ENCODE measurements at places on chromosomes 4 and X. TPM values are rescaled to one million over a fixed set of nuclear protein-coding genes. Genes with fewer than 3 reads are reported as not detected.

- H3K27ac ChIP-seq = no peak overlapping the region
- no peaks in the 10 kb centered on the region for H3K4me1 ChIP-seq
- H3K4me3 ChIP-seq = no peak overlapping the region
- no peaks in the 10 kb centered on the region for H3K27me3 ChIP-seq
- no peaks in the 10 kb centered on the region for H3K36me3 ChIP-seq
- DNase-seq = no peak
Measured at GRCh38 chr4:100828986-100829685, 311.3 kb upstream of the EMCN start.

GRCh38 chrX:71245159-71245558 lies 8.8 kb downstream of the ZMYM3 start:
- no peak overlapping the region for H3K27ac ChIP-seq
- H3K27me3 ChIP-seq = no peaks in the 10 kb centered on the region
- H3K4me1 ChIP-seq = no peaks in the 10 kb centered on the region
- H3K36me3 ChIP-seq = no peaks in the 10 kb centered on the region
- H3K4me3 ChIP-seq = no peak overlapping the region

SYP gene
- 4.4 TPM for total RNA-seq

DNA sequence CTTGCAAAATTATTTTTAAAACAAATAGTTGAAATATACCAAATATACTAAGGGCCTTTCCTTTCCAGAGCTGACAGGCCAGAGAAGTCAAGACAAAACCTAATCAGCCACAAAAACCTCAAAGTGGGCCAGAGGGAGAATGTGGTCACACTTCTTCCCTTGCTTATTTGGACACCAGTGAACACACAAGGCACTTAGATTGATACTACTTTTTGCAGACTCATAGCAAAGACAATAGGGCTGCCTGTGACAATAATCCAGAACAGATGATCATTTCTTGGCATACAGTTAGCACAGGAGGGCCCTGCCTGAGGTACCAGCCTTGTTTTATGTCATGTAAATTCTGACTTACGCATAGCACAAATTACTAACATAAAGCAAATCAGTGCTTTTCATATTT lies 215.7 kb upstream of the NEIL3 start:
- no peaks in the 10 kb centered on the region for H3K4me1 ChIP-seq
- no peak overlapping the region for H3K27ac ChIP-seq
- H3K36me3 ChIP-seq = no peaks in the 10 kb centered on the region
- H3K27me3 ChIP-seq = no peaks in the 10 kb centered on the region

DNA sequence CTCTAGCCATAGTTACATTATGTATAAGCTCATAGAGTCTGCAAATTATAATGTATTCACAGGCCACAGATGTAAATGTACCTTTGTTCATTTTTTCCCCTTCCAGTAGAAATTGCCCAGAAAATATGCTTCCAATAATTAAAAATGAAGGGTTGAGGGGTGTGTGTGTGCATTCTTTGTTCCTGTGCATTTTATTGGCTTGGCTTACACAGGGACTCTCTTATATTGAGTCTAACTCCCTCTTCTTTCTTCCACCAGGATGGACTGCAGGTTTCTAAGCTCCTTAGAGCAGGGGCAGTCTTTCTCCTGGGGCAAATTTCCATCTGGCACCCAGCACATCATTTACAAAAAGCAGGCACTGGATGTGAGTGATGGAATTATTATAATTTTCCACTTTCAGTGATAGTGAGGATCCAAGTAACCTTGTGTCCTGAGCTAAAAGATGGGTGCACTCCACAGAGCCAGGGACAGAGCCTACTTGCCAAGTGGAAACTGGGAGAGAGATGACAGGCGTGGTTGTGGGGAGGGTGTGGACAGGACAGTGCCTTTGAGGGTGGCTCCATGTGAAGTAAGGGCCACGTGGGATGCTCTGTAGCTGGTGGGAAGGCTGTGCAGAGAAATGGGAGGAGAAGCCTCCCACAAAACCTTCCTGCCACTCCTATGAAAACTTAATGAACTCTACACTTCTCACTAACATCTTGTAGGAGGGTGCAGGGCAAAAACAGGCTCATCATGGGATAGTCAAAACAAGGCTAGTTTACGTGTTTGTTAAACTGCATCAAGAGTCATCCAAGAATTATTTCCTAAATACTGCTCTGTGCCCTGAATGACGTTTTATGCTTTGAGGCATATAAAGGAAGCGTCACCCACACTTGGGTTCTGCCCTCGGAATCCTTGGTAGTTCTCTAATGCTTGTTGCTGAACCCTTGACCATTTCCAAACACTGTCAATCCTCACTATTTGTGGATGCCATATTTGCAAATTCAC lies 16.0 kb downstream of the IGFBP7 start:
- peaks cover 3% of the 10 kb centered on the region for H3K4me1 ChIP-seq
- H3K36me3 ChIP-seq = no peaks in the 10 kb centered on the region
- DNase-seq = no peak
- H3K27me3 ChIP-seq = no peaks in the 10 kb centered on the region
- H3K27ac ChIP-seq = no peak overlapping the region

DNA sequence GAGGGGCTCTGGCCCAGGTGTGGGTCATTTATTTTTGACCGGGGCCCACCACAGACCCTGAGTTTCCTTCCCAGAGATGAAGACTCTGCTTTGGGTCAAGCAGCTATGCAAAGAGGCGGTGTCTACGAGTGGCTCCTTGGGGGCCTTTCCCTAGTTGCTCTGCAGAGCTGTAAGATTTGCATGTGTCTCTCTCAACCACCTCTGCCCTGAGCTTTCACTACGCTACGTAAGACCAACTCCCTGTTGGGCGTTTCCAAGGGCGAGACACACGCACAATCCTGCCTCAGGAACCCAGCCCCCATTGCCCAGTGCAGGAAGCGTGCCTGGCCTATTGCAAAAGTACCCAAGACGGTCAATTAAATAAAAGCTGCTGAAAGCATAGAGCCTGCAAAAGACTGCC lies 10.0 kb upstream of the ANOS1 start:
- DNase-seq = no peak
- no peak overlapping the region for H3K27ac ChIP-seq
- no peaks in the 10 kb centered on the region for H3K4me1 ChIP-seq
- H3K4me3 ChIP-seq = no peak overlapping the region

GRCh38 chr4:3070709-3071500 lies 3.4 kb downstream of the HTT-AS start:
- H3K27ac ChIP-seq = no peak overlapping the region
- no peaks in the 10 kb centered on the region for H3K36me3 ChIP-seq
- H3K4me3 ChIP-seq = no peak overlapping the region

GRCh38 chr4:150909116-150909515 lies 106.0 kb downstream of the LRBA start:
- no peak overlapping the region for H3K27ac ChIP-seq
- no peaks in the 10 kb centered on the region for H3K4me1 ChIP-seq
- no peaks in the 10 kb centered on the region for H3K36me3 ChIP-seq

TMEM35A gene
- 0.08 TPM for total RNA-seq

GRCh38 chrX:41616255-41616654 lies 72.5 kb upstream of the GPR34 start:
- no peak for DNase-seq
- H3K36me3 ChIP-seq = no peaks in the 10 kb centered on the region
- no peaks in the 10 kb centered on the region for H3K4me1 ChIP-seq

DNA sequence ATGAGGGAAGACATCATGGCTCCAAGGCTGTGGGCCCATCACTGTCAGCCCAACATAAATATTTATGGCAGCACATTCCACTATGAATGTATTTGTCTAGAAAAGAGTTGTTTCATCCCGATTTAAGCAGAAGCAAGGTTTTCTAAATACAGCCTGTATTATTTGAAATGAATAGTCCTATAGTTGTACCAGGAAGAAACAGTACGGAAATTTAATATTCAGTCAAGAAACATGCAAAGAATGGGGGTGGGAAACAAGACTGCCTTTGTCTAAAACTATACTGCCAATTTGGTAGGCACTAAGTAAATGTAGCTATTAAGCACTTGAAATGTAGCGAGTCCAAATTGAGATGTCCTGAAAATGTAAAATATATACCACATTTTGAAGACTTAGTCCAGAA lies 69.1 kb downstream of the MOSPD2 start:
- no peak overlapping the region for H3K27ac ChIP-seq
- H3K27me3 ChIP-seq = no peaks in the 10 kb centered on the region
- DNase-seq = no peak
